ENCODE measurements at places on chromosomes 4 and X. TPM values are rescaled to one million over a fixed set of nuclear protein-coding genes. Genes with fewer than 3 reads are reported as not detected.

SH2D1A gene
- 45.8 TPM for total RNA-seq

KIT gene
- total RNA-seq: 0.22 TPM

CT45A5 gene
- not detected for total RNA-seq

TCEAL3 gene
- 5.8 TPM for total RNA-seq

SLC26A1 gene
- total RNA-seq: not detected

GRCh38 chr4:87506974-87507701 lies 22.0 kb downstream of the SPARCL1 start:
- DNase-seq: no peak
- H3K36me3 ChIP-seq: no peaks in the 10 kb centered on the region
- H3K4me1 ChIP-seq: no peaks in the 10 kb centered on the region
- H3K27ac ChIP-seq: no peak overlapping the region
- no peaks in the 10 kb centered on the region for H3K27me3 ChIP-seq
